ENCODE measurements at places on chromosomes 13 and 19.

DNA sequence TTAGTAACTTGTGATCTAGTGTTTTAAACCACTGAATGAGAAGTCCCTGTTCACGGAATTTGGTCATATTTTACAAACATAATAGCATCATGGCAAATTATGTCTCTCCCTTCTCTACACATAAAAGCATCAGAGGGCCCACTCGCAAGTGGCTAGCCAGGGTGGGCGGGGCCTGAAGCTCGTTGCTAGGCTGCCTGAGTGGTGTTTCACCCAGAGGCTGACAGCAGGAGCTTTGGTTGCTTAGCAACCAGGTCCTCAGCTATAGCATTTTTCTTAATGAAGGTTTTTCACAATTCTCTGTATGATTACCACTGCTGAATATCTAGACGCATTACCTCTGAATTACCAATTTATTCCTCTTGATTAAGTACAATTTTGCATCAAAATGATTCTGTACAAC is 126.5 kb downstream of the NALCN start:
- peak; percentile 92 for DNase-seq

DNA sequence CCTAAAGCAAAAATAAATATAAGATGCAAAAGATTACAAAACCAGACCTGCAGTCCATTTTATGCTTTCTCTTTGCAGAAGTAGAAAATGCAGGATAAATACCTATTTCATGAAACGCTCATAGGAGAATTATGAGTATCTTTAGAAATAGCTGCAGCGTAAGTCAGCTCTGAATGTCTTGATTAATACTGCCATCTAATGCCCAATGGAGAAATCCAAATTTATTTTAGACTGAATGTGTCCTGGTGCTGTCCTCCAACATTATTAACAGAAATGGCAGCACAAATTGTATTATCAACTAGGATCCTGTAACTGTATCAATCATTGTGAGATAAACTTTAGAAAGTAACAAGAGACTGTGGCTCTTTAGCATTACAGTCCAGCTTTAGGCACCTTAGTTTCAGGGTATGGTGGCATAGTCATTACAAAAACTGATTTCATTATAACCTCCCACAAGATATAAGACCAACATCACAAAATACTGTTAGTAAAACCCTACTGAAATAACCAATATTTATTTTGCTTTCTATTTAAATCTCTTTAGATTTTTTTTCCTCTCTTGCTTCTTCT is 162.1 kb upstream of the MIR17HG start:
- DNase-seq: peak; percentile 67

GRCh38 chr19:51138549-51138979 is 3.5 kb upstream of the SIGLEC7 start:
- no peak for DNase-seq

DNA sequence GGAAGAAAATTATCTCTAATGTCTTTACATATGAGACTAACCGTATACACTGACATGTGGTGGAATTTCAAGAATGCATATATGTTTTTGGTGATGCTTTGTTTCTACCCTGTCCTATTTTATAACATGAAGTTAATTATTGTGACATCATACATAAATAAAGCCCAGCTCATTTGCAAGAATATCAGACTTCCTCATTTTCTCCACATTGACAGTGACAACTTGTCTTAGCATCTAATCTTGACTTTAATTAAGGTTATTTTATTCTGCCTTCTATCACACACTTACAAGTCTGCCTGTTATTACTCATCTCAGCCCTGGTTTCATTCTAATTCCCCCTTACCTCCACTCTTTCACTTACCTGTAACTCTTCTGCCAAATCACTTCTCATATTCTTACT is 140.6 kb upstream of the STARD13 start:
- no peak for DNase-seq

DNA sequence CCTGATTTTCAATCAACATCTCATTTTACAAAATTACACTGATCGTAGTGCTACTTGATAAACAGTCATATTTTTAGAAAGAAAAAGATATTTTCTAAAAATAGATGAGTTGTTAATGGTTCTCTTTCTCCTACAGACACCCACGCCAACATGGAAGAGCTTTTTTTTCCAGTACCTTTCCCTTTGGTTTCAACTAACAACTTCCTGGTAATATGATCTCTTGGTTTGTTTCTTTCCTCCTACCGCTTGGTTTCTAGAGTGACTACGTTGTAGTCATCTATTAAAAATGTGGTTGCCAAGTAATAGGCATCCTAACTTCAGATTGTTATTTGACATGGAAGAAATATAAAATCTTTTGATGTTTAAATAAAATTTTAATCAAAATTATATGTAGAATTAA is 189.0 kb downstream of the LACC1 start:
- no peak for DNase-seq

DNA sequence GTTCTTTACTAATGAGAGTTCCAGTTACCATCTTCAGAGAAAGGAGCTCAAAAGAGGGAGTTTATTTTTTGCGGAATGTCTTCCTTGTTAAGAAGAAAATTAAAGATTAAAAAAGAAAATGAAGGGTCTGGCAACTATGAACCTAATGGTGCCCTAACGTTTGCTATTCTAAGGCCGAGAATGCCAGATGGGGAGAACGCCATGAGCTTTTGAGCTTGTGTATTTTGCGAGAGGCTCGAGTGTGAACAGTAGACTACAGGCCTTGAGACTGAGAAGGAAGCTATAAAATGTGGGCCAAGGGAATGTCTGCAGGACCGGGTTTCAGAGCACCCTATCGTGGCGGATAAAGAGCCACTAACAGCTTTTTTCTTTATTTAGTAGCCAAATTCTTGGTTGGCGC is 6.7 kb downstream of the FGF14 start:
- no peak for DNase-seq

DNA sequence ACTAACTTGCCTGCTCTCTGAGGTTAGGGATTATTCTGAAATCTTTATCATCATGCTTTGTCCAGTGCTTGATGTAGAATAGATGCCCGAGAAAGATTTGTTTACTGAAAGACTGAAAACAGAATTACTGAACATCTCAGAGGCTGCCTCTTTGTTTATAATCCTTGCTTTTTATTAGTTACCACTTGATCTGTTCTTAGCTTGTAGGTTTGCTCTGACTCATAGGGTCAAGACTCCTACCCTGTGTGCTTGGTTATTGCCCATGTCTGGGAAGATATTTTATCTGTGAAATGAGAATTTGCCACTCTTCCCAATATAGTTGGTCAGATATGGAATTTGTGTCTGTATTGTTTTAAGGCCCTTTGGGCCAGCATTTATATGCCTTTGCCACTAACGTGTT is 675.3 kb downstream of the DIAPH3 start:
- no peak for DNase-seq

All from eye (tissue), 1 donor.